Lung microvascular endothelial cell (primary cell): ENCODE measurements at places on chromosomes 13 and 19. TPM values are rescaled to one million over a fixed set of nuclear protein-coding genes. Genes with fewer than 3 reads are reported as not detected.

PCDH20 gene
- not detected in 2 replicates for total RNA-seq

KLK15 gene
- not detected in 2 replicates for total RNA-seq

TUBA3C gene
- not detected in 2 replicates for total RNA-seq

CYP4F22 gene
- total RNA-seq, result not detected in 2 replicates

TIMM50 gene
- 40.9 and 41.4 TPM in 2 replicates for total RNA-seq

KANK2 gene
- 39.0 and 110 TPM in 2 replicates for total RNA-seq

CD22 gene
- 0.22 TPM in 1 of 2 replicates, not detected in the other for total RNA-seq

CLDND2 gene
- total RNA-seq, result not detected in 2 replicates

RBM26 gene
- total RNA-seq, result 10.5 and 14.7 TPM in 2 replicates
